ENCODE measurements at places on chromosomes 6 and 20.

- DNase-seq: peak; percentile 80
Observed at GRCh38 chr6:37779902-37780628, 39.5 kb upstream of the ZFAND3 start.

GRCh38 chr20:4261333-4262284, 246.3 kb upstream of the RNF24 start:
- no peak for DNase-seq

- DNase-seq: no peak
Observed at GRCh38 chr20:34547844-34548613, 10.5 kb upstream of the MAP1LC3A start.

DNA sequence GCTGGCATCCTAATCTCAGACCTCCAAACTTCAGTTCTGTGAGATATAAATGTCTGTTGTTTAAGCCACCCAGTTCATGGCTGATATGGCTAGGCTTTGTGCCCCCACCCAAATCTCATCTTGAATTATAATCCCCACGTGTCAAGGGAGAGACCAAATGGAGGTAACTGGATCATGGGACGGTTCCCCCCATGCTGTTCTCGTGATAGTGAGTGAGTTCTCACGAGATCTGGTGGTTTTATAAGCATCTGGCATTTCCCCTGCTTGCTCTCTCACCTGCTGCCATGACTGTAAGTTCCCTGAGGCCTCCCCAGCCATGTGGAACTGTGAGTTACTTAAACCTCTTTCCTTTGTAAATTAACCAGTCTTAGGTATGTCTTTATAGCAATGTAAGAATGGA, 56.7 kb downstream of the KIAA0319 start:
- DNase-seq: no peak

DNA sequence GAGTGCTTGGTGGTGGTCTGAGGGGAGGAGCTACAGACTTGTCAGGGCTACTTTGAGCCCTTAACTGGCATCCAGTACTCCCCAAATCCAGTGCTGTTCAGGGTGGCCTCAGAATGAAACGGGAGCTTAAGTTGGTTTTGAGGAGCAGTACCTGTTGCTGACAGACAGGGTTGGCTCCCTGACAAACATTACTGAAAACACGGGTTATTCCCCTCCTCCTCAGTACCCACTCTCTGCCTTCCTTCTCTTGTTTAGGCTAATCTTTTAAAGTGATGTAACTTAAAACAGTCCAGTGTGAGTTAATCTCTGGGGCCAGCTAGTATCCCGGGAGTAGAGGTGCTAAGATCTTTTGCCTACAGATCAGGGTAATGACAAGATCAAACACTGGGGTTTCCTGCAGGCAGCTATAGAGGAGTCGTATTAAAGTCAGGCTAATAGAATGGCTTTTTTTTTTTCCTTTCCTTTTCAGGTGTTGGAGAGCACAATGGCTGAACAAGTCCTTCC, 3.7 kb downstream of the TNFAIP3 start:
- no peak for DNase-seq

DNA sequence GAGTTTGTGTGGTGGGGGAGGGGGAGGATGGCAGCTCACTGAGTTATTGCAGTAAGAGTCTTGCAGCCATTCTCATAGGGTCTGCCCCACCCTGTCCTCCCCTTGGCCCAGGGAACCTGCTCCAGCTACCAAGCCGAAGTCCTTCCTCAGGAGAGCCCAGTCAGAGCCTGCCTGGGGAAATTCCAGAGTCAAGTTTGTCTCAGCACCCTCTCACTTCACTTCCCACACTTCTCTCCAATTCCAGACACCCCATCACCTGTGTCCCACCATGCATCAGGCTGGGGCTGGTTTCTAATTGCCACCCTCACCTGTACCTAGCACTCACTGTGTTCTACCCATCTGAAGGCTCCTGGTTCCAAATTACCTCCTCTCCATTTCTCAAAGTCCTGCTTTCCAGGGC, 10.3 kb upstream of the SLC22A16 start:
- no peak for DNase-seq

DNA sequence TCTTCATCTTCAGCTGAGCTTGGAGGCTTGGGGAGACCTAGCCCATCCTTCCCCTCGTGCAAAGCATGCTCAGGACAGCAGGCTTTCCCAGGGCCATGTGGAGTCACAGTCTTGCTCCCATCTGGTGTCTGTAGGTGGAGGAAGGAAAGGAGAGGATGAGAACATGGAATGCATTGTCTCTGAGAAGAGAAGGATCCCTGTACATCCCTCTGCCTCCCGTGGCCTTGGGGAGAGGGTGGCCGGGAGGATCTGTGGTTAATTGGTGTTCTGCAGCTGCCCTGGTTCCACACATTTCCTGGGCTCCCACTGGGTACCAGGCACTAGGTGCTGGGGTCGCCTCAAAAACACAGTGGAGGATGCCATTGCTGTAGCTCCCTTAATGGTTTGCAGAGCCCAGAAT, 134.5 kb downstream of the PHACTR3 start:
- DNase-seq: no peak

DNA sequence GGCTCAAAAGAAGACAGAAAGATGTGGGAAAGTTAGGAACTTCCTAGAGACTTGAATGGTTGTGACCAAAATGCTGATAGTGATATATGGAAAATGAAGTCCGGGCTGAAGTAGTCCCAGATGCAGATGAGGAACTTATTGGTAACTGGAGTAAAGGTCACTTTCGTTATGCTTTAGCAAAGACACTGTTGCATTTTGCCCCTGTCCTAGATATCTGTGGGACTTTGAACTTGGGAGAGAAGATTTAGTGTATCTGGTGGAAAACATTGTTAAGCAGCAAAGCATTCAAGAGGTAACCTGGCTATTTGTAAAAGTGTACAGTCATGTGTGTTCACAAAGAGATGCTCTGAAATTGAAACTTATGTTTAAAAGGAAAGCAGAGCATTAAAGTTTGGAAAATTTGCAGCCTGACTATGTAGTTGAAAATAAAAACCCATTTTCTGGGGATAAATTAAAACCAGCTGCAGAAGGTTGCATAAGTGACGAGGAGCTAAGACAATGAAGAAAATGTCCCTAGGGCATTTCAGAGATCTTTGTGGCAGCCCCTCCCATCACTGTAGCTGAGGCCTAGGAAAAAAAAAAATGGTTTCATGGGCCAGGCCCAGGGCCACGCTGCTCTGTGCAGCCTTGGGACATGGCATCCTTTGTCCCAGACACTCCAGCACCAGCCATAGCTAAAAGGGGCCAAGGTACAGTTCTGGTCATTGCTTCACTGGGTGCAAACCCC, 1692.2 kb downstream of the HACE1 start:
- DNase-seq: no peak

- no peak for DNase-seq
Observed at GRCh38 chr6:14734416-14735340, 511.2 kb upstream of the JARID2 start.

DNA sequence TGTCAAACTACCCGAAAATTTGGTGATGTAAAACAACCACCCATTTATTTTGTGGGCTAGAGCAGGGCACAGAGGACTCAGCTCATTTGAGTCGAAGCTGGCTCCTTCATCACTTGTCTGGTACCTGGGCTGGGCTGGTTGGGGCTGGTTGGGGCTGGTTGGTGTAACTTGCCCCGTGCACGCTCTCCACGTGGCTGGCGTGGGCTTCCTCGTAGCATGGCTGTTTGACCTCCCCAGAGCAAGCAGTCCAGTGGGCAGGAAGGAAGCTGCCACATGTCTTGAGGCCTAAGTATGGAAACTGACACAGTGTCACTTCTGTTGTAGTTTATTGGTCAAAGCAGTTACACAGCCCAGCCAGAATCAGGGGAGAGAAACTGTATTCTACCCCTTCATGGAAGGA, 27.1 kb downstream of the BCAS4 start:
- DNase-seq: no peak

- DNase-seq: peak; percentile 93
Observed at GRCh38 chr20:3781153-3781910, at the start of gene SPEF1. SPEF1 (minus strand) TSS chr20:3781448; CDS start chr20:3781287, 161 bp downstream.

DNA sequence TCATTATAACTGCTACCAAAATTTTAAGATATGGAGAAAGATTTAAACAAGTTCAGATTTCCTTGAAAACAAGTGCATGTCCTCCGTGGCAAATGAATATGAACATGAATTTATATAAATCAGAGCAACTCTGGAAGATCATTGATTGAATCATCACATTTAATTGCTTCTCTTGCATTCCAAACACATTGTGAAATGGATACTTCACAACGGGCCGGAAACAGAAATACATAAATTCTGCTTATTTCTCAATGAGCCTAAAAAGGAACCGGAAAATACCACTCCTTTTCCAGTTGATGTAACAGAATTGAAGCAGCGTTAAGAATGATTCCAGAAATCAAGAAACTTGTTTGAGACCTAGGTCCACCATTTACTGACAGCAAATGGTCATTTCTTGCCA, 134.6 kb upstream of the BTN3A2 start:
- no peak for DNase-seq

- peak; percentile 14 for DNase-seq
Observed at GRCh38 chr6:25833136-25833535, 1.3 kb upstream of the SLC17A1 start.

- DNase-seq: no peak
Observed at GRCh38 chr20:50089787-50090177, 23.2 kb downstream of the UBE2V1 start.

DNA sequence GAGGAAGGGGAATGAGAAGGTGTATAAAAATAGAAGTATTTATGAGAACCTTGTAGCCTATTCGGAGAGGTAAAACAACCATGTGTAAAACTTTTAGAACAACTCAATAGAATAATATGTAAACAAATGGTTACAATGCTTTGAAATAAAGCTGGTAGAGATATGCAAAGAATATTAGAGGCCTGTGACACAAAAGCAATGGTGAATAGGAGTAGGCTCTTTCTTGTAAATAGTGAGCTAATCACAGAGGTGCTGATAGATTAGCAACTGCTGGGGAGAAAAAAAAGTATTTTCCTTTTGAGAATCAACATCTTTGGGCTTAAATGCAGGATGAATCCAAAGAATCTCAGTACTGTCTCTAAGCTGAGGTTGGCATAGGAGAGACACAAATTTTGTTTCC, 7.0 kb downstream of the TMEM200A start:
- no peak for DNase-seq

DNA sequence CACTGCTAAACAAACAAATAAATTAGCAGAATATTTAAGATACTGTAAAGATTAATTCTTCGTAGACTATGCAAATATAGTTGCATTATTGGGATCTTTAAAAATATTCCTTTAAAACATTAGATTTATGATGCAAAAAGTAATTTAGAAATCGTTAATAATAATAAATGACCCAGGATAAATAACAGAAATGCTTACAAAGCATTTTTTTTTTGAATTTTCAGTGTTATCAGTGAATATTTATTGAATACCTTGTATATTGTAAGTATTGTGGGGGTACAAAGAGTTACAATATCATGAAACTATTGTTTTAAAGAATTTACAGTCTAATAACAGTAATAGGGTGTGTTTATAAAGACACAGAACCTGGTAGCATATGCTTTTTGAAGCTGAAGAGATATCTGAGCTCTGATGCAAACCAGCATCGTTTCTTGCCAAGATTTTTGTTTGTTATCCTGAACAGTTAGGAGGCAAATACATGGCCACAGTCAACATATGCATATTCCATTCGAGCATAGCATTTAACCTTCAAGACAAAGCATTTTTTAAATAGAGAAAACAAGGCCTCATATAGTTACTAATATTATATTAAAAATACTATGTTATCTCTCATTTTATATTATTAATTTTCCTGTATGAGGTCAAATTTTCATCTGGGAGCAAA, 487.2 kb downstream of the PHF3 start:
- DNase-seq: no peak

GRCh38 chr6:31165986-31166385, 4.5 kb downstream of the POU5F1 start:
- no peak for DNase-seq

- DNase-seq: no peak
Observed at GRCh38 chr6:141218583-141218982, 914.1 kb upstream of the GJE1 start.

GRCh38 chr20:61435823-61436220, 183.8 kb downstream of the CDH4 start:
- DNase-seq: no peak

DNA sequence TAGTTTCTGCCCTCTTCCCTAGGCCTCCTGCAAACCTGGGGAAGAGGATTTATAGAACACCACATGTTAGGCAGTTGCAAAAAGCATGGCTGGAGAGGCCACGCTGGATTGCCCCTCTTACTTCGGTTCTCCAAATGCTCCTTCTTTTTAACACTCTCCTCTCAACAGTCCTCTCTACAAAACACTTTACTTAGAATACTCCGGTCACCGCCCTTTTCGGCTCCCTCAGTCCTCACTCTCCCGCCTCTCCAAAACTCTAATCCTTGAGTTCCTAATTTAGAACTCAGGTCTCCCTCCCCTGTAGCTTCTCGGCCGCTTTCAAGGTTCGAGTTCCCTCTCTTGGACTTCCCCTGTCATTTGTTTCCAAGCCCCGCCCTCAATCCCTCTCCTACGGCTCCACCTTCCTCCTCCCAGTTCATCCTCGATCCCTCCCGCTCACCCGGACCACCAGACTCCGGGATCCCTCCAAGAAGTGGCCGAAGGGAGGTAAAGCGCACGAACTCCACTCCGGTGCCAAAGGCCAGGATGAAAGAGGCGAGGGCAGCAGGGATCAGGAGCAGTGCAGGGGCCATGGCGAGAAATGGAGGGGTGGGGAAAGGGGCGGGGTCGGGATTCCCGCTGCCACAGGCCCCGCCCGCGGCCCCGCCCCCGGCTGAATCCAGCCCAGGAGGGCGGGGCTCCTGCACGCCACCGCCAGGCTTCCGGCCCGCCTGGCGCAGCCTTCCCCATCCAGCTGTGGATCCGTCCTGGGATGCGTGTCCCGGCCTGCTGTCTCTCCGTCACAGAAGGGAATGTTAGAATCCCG, at the start of gene NRM:
TSS of gene NRM (minus strand) at position 582 of the 805 bp plus-strand sequence. CDS start at position 572, 10 bp downstream.
- peak; percentile 93 for DNase-seq

DNA sequence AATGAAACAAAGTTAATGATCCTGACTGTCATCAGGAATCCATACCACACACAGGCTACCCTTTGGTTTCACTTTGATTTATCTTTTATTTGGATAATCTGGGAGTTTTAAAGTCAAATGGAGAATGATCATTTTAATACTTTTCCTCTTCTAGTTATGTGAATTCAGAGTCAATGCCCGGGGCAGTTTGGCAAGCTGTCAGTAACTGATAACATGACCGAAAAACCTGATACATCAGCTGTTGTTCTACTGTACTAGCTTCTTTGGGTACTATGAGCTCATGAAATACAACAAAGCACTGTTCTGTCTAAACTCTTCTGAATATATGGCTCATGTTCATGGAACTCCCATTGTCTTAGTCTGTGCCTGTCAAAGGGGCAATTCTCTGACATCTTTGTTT, 30.2 kb downstream of the KLHL31 start:
- DNase-seq: no peak

Data from NCI-H2171 treated with DMSO at 0.1 percent for 48 hours (cell line).